ENCODE measurements at places on chromosomes 12 and 14.

- DNase-seq = no peak
Observed at GRCh38 chr12:109729371-109729781, 15.8 kb downstream of the FAM222A start.

- no peak for DNase-seq
Observed at GRCh38 chr14:59015482-59015881, 173.0 kb upstream of the DAAM1 start.

- no peak for DNase-seq
Observed at GRCh38 chr12:62967701-62968100, 32.8 kb upstream of the PPM1H start.

DNA sequence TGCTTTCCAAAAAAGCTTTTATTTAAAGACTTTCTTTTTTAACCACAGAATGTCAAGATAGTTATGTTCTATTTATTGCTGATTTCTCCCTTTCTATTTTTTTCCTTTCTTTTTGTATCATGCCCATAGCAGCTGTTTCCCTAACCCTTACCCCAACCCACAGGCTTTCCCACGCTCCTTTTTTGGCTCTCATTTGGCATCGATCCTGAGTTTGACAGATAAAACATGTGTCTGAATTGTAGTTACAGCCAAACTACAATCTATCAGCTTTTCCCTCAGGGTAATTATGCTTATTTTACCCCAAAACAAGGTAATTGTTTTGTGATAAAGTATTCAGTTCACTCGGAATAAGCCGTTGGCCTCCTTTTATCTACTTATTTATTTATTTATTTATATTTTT lies 46.7 kb downstream of the PDE3A start:
- DNase-seq = no peak

DNA sequence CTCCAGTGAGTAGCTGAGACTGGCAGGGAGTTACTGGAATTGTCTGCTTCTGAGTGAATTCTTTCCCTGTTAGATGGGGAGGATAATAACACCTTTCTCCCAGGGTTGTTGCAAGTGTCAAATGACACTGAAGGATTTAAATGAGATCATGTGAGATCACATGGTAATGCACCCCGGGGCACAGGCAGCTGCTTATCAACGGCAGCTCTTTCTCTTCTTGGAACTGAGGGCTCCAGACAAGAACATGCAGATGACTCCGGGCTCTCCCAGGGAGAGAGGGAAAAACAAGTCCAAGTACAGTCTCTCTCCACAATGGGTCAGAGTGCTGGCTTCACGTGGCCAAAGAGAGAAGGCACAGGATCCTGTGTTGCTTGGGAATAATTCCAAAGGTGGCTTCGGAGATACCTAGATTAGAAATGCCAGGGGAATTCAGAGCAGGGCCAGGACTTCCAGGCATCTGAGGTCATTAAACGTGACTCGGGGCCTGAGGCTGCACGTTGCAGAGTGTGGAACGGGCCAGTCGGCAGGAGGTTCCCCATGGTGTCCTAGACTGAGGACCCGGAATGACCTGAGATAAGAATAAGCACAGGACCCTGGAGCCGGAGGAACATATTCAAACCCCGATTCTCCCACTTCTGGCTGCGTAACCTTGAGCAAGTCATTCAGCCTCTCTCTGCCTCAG lies 109.2 kb downstream of the PRMT8 start:
- DNase-seq = no peak

DNA sequence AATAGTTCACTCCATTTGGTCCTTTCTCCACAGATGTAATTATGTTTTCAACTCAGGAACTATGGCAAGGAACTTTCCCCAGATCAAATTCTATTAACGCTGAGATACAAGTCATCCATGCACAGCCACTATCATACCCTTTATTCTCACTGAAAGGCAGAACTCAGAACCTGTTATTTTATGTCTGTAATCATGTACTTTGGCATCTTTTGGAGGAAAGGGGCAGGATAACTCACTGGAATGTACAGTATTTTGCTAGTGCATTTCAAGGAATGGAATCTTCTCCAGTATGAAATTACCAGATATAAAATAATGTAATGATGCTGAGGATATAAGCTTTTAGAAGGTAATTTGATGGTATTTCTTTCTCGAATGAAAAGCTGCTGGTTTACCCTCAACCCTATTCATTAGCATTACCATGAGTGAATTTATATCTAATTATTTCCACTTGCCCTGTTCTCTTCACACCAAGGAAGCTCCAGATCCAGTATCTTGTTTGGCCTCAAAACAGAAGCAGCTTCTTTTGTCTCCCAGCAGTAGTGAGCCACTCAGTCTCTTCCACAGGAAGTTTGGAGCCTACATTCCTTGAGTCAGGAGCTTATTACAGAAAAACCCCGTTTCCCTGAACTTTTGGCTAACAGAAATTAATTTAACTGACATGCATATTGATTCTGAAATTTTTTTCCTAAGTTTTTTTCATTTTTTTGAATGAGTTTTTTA lies 10.0 kb upstream of the AMHR2 start:
- DNase-seq = no peak

DNA sequence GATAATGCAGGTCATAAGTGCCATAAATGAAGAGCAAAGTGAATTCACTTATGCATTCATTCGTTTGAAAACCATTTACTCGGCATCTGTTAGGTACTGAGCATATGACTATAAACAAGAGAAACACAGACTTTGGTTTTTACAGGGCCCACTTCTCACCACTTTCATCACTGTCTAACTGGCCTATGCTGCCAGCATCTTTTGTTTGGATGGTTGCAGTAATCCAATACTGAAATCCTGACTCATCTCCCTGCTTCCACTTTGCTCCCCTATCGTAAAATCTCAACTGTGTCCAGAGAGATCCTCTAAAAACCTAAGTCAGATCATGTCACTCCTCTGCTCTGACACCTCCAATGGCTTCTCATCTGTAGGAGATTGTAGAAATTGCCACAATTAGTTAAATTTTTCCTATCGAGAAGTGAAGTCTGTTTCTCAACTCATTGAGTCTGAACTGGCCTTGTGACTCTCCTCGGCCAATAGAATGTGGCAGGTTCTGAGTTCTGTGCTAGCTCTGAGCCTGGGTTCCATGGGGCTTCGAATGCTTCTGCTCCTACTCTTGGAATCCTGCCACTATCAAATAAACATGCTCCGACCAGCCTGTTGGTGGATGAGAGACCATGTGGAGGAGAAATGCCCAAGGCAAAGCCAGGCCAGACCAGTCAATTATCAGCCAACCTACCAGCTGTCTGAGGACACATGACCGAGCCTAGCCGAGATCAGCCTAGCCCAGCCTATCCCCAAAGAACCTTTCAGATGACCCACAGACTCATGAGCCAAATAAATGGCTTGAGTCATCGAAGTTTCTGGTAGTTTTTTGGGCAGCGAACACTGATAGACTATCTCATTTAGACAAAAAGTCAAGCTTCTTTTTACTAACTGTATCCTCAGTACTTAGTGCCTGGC lies 2.2 kb upstream of the BATF start:
- DNase-seq = no peak

DNA sequence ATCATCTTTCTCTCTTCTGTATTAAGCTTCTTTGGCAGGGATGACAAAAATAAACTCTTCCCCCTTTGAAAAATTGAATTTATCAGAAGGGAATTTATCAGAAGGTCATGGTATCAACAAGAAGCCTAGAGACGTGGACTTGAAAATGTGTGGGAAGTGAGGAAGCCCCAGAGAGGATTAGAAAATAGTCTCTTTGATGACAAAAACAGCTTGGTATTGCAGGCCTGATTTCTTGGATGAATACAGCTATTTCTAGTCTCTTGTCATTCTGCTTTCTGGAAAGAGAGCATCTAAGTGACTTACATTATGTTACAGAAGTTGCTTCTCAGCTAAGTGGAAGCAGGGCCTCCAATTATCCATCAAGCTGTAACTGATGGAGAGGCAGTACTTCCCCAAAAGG lies 111.1 kb downstream of the KITLG start:
- DNase-seq = no peak

DNA sequence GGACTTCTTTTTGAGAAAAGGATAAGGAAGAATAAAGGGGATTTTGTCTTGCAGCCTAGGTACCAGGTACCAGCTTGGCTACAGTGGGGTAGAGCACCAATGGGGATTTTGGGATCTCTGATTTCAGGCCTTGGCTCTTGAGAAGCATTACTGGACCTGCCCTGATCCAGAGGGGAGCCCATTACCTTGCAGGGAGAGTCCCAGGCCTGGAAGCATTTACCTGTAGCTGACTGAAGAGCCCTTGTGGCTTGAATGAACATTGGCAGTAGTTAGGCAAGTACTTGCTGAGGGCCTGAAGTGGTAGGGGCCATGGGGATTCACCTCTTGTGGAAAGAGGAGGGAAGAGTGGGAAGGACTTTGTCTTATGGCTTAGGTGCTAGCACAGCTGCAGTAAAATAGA lies 308.2 kb upstream of the FBXO33 start:
- DNase-seq = no peak

- no peak for DNase-seq
Observed at GRCh38 chr12:92550254-92550653, 152.5 kb upstream of the PLEKHG7 start.

DNA sequence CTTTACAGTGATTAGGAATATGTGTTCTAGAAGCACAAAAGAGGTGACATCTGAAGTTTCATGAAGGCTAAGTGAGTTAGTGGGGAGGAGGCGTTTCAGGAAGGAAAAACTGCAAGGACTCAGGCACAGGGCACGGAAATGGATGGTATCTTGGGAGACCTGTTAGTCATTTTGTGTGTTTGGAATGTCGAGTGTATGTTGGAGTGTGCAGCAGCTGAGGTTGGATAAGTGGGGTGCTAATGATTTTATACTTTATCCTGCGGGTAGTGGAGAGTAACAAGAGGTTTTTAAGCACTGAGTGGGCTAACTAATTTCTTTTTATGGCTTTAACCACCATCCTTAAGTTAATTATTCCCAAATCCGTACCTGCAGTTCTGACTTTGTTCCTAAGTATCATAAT lies 571.5 kb upstream of the FBXO33 start:
- no peak for DNase-seq

DNA sequence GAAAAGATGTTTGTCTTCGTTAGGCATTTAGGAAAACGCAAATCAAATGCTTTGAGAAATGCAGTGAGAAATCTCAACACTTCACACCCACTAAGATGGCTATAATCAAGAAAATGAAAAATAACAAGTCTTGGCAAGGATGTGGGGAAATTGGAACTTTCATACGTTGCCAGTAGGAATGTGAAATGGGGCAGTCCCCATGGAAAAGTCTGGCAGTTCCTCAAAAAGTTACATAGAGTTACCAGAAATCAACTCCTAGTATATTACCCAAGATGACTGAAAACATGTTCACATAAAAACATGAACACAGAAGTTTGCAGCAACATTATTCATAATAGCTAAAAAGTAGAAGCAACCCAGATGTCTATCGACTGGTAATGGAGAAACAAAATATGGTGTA lies 41.5 kb upstream of the LRTM2 start:
- no peak for DNase-seq

Data from SW 1271 (cell line).